ENCODE measurements at places on chromosomes 7 and 10. TPM values are rescaled to one million over a fixed set of nuclear protein-coding genes. Genes with fewer than 3 reads are reported as not detected.

DNA sequence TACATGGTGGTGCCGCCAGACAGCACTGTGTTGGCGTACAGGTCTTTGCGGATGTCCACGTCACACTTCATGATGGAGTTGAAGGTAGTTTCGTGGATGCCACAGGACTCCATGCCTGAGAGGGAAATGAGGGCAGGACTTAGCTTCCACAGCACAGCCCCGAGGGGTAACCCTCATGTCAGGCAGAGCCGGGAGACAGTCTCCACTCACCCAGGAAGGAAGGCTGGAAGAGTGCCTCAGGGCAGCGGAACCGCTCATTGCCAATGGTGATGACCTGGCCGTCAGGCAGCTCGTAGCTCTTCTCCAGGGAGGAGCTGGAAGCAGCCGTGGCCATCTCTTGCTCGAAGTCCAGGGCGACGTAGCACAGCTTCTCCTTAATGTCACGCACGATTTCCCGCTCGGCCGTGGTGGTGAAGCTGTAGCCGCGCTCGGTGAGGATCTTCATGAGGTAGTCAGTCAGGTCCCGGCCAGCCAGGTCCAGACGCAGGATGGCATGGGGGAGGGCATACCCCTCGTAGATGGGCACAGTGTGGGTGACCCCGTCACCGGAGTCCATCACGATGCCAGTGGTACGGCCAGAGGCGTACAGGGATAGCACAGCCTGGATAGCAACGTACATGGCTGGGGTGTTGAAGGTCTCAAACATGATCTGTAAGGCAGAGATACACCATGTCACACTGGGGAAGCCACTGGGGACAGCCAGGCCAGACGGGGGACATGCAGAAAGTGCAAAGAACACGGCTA is 104.6 kb upstream of the TNRC18 start:
- DNase-seq, result no peak

DNA sequence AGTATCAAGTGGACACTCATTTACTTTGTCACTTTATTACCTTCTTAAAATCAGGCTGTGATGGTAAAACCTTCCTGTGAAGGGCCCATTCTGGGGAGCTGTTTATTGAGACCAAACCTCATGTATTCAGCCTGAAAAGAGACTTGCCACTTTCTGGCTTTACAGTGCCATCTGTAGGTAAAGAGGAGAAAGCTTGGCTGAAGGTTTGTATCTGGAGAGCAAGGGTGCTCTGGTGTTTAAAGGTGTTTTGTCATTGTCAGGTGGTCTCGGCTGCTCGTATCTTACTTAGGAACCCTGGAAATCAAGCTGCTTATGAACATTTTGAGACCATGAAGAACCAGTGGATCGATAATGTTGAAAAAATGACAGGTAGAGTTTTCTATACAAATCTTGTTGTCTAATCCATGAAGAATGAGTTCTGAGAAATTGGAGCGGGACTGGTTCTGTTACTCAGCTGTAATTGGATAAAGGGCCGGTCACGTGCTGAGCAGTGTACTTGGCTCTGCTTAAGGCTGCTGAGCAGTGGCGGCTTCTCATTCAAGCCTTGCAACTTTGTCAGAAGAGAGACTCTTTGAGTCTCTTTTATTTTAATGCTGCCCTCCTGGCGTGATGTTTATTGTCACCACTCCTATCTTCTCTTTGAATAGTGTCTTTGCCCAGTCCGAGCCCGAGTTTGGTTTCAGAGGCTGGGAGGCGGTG is 46.9 kb downstream of the AP3M1 start:
- DNase-seq, result no peak

DNA sequence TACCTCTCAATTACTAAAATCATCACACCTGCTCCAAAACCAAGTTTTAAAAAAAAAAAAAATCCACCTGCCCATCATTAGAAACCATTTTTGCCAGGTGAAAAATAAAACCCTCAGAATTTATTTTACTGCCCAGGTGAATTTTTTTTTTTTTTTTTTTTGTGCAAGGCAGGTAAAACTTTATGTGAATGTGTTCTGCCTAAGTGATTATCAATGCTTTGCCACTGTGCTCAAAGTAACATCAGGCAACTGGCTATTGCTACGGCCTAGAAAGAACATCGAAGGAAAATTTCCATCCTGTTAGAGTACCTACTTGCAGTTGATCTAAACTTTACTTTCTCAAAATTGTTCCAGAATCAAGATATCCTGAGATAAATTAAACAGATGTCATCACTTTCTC is 512.1 kb downstream of the PARD3 start:
- no peak for DNase-seq

- no peak for DNase-seq
Measured at GRCh38 chr10:5892007-5892406, 2.0 kb downstream of the FBH1 start.

DNA sequence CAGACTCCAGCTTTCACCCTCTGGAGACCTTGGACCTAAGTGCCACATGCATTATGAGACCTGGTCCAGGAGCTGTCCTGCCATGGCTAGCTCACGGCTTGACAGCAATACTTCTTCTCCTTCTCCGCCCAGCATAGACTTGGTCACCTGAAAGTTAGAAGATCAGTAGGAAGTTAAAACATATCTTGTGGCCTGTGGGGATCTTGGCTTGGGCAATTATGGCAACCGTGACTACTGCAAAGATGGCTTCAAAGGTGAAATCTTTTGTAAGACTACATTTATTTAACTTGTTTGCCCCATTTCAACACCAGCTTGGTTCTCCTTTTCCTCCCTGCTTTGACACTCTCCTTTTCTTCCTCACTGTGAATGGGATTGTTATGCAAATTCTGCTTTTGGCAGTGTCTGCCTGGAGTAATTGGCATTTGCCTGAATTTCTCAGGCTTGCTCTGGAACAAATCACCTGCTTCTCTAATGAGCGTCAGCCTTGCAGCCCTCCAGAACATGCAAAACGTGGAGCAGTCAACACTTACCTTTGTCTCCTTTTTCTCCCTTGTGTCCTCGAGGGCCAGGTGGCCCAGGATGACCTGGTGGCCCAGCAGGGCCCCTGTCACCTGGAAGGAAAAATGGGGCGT is 53.4 kb downstream of the COL17A1 start:
- DNase-seq, result no peak

DNA sequence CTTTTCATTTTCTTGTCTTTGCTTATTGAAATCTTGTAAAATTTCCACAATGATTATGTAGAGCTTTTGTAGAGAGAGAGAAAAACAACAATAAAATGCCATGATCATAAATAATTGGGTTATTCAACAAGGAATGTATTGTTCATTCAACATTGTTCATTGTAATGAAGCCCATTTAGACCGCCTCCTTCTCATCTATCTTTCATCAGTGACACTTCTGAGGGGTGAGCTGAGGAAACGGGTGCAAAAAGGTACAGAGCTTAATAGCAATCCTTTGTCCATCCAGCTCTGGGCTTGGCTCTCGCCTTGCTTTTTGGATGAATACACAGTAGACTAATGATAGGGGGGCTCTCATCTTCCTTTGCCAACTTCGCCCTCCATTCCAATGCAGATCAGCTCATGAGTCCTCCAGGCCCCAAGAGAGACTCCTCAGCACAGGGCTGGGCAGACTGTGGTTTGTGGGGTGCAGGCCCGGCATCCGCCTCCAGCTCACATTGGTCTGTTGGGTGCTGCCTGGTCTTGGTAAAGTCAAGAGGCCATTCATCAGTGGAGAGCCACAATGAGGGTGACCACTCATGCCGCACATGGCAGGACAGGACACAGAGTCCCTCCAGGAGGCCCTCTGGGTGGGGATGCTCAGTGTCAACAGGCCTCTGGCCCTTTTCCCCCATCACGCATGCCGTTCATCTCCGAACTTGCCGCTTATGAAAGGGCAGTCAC is 17.9 kb upstream of the PPA1 start:
- no peak for DNase-seq

DNA sequence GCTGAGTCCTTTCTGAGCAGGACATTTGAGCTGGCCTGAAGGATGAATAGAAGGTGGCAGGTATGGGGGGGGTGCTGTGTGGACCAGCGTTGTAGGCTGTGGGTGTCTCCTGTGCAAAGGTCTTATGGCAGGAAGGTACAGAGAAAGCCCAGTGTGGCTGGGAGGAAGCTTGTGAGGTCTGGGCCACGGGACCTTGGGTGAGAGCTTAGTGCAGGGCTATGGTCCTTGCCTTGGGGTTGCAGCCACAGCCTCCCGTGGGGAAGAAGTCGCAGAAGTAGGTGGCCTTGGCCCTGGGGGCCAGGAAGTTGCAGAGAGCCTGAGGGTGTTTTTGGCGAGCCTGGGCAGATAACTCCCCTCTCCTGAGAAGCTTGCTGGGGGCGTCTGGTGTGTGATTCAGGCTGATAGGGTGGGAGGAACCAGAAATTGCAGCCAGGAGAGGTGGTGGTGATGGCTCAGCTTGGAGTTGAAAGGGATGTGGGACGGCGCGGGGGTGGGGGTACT is 172.0 kb upstream of the TNRC18 start:
- no peak for DNase-seq

GRCh38 chr7:101362334-101363195 is at the start of gene COL26A1:
Gene COL26A1 (plus strand): TSS chr7:101362875. CDS start chr7:101363033, 158 bp downstream.
- no peak for DNase-seq

Gene JAZF1
- total RNA-seq, result 3.1 TPM

Gene OR2A1
- not detected for total RNA-seq

Gene TRPV5
- total RNA-seq, result not detected

Gene PKD1L1
- total RNA-seq, result 0.05 TPM

Gene MACC1
- total RNA-seq, result 9.4 TPM

Gene ERVW-1
- total RNA-seq, result not detected
